ENCODE measurements at places on chromosomes 3 and 15.

- DNase-seq = no peak
These were observed 26.2 kb upstream of the SLC28A1 start for GRCh38 chr15:84858231-84858630.

GRCh38 chr3:50241713-50242380 is 5.8 kb downstream of the GNAI2 start:
- no peak for DNase-seq

- peak; percentile 55 for DNase-seq
These were observed 1.5 kb upstream of the PPM1M start for GRCh38 chr3:52243791-52244628.

DNA sequence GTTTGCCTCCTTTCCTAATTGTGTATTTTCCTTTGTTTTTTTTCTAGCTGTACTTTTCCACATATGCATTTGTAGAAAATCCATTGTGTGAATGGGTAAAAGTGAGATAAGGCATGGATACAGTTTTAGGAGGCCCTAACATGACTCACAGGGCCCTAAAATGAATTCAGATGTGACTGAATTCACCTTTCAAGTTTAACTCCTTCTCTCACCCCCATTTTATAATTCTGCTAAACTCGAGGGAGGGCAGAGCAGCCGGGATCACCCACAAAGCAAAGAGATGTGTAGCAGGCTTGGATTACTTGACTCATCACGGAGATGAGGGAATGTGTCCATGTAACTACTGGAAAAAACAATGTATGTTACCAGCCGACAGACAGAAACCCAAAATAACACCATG is 59.9 kb downstream of the FOXP1 start:
- DNase-seq = no peak

All from hematopoietic multipotent progenitor cell treated with erythropoietin and hydrocortisone succinate and interleukin-3 and kit ligand, for 6 days (in vitro differentiated cells).